Stomach (tissue), 19 donors: ENCODE measurements at places on chromosomes 11 and 22. TPM values are rescaled to one million over a fixed set of nuclear protein-coding genes. Genes with fewer than 3 reads are reported as not detected.

The C11orf52 gene
- 35.0 TPM for polyA plus RNA-seq

The TSPAN18 gene
- polyA plus RNA-seq: 2.3 TPM

The SMIM35 gene
- 0.03 TPM for polyA plus RNA-seq

The SCUBE2 gene
- polyA plus RNA-seq: 37.1 TPM

The TPST2 gene
- 6.6 TPM for polyA plus RNA-seq
